ENCODE measurements at places on chromosomes 1 and 21. TPM values are rescaled to one million over a fixed set of nuclear protein-coding genes. Genes with fewer than 3 reads are reported as not detected.

PLPPR4 gene
- 3.1 TPM for total RNA-seq

FOXD3 gene
- total RNA-seq: not detected

C1orf105 gene
- total RNA-seq: not detected

MYCL gene
- 4.5 TPM for total RNA-seq

CFHR5 gene
- not detected for total RNA-seq

SETD4 gene
- 31.4 TPM for total RNA-seq

B3GALT5 gene
- total RNA-seq: not detected

ANGPTL1 gene
- 17.5 TPM for total RNA-seq

OR2M3 gene
- 0.45 TPM for total RNA-seq

ERICH3 gene
- total RNA-seq: not detected

L1TD1 gene
- total RNA-seq: 10.1 TPM

GJC2 gene
- 1.3 TPM for total RNA-seq

SPATA1 gene
- 1.3 TPM for total RNA-seq

PPFIA4 gene
- 1.4 TPM for total RNA-seq

FAM43B gene
- not detected for total RNA-seq

RAB4A gene
- total RNA-seq: 277 TPM

PTBP2 gene
- 135 TPM for total RNA-seq

WNT9A gene
- total RNA-seq: 5.1 TPM

CCDC30 gene
- total RNA-seq: 2.0 TPM

KRTAP25-1 gene
- not detected for total RNA-seq

ST3GAL3 gene
- 2.0 TPM for total RNA-seq

CD160 gene
- 0.37 TPM for total RNA-seq

ARHGEF10L gene
- total RNA-seq: 75.4 TPM

ZYG11A gene
- not detected for total RNA-seq

NHLH1 gene
- not detected for total RNA-seq

HAPLN2 gene
- total RNA-seq: not detected

TDRD5 gene
- 0.45 TPM for total RNA-seq

SLFNL1 gene
- total RNA-seq: 10.5 TPM

ACOT11 gene
- 49.0 TPM for total RNA-seq

S1PR1 gene
- total RNA-seq: 25.2 TPM

NPHS2 gene
- not detected for total RNA-seq

SPRR2A gene
- not detected for total RNA-seq

TNFRSF4 gene
- not detected for total RNA-seq

ESRRG gene
- 247 TPM for total RNA-seq

Measured in stomach (tissue), 19 donors.